ENCODE measurements at places on chromosomes 4 and X.

DNA sequence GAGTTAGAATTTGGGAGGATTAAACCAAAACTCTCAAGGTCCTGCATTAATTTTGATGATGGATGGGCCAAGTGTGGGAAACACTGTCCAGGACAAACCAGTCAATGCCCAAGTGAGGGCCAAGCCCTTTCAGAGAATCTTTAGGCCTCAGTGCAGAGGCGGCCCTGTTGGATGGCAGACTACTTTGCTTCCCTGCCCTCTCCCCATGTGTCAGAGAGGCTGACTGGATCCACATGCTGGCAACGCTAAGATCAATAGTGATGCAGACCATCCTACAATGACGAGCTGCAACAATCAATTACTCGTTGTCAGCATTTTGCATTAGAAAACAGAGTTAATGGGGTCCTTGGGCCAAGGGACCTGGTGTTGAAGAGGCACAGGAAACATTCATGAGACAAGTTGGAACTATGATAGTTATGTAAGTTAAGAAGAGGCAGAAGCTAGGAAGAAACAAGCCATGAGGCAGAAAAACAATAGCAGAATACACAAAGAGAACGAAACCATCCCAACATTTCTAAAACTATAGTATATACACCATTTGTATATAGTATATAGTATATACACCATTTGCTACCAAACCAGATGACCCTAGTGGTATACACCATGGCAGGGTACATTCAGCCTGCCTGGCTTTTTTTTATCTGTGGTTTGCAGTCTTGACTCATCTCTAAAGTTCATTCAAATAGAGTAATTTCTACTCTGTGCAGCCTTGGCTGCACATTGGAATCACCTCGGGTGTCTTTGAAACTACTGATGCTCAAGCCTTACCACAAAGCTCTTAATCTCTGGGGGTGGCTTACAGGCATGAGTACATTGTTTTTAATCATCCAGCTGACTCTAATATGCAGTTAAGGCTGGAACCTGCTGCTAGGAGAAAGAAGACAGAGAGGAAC lies 147.7 kb upstream of the GYPA start:
- no peak for DNase-seq

- no peak for DNase-seq
These were observed 1.1 kb upstream of the HPSE start for GRCh38 chr4:83335701-83336100.

GRCh38 chr4:158624889-158625478 lies 46.7 kb downstream of the C4orf46 start:
- peak; percentile 35 for DNase-seq

- DNase-seq = no peak
These were observed 50.0 kb upstream of the RASGEF1B start for GRCh38 chr4:81521708-81522107.

DNA sequence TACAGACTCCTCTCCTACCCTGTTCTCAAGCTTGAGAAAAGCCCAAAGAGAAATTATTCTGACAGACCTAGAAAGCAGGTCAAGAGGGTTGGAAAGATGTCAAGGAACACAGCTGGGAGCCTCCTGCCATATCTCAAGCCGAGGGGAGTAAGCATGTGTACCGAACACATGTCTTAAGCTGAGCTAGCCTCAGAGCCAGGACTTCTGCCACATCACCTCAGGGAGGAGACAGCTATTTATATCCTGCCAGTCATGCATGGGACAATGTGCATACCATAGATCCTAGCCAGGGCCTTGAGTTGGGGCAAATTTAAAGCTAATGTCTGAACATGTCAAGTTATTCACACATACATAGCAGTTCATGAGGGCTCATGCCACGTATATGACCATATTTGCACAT lies 11.8 kb downstream of the TMEM31 start:
- no peak for DNase-seq

DNA sequence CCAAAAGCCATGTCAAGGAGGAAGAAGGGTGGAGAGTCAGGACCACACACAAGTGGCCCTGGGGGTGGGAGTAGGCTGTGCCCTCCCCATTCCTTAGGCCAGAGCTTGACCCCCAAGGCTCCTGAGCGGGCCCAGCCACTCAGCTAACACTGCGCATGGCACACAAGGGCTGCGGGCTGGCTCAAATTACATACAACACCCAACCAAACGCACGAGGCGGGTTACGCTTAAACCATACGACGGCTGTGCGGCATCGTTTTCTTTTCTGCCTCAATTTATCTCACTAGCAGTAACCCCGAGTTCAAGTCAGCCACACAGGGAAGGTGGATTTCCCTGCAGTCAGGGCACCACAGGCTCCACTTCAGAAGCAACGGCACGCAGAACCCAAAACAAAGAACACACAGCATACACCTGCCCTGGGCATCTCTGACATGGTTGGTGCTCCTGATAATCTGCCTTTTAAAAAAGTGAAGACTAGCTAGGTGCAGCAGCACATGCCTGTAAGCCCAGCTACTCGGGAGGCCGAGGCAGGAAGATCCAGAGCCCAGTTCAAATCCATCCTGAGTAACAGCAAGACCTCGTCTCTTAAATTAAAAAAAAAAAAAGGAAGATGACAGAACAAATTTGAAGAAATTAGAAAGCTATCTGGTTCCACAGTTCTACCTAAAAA lies 2.9 kb downstream of the GAK start:
- DNase-seq = no peak

DNA sequence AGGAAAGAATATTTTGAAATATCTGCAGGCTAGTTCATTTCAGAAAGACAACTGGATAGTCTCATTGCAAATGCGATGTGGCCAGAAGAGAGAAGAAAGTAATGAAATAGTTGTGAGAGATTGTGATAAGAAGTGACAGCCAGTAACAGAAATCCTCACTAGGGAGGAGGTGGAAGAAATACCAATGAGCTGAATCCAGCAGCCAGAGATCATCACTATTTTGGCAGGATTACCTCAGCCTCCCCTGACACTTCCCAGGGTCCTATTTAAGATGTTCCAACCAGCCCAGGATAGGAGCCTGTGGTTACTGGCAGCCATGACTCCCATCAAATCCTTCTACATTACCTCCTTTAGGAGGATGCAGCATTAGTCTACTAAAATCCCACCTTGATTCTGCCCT lies 76.7 kb upstream of the ARHGAP24 start:
- DNase-seq = no peak

GRCh38 chr4:32427566-32427965 lies 1707.4 kb downstream of the PCDH7 start:
- DNase-seq = no peak

GRCh38 chr4:145609481-145610427 lies 9.4 kb upstream of the MMAA start:
- peak; percentile 53 for DNase-seq

- no peak for DNase-seq
These were observed 284.8 kb upstream of the FGF13 start for GRCh38 chrX:138996268-138996667.

DNA sequence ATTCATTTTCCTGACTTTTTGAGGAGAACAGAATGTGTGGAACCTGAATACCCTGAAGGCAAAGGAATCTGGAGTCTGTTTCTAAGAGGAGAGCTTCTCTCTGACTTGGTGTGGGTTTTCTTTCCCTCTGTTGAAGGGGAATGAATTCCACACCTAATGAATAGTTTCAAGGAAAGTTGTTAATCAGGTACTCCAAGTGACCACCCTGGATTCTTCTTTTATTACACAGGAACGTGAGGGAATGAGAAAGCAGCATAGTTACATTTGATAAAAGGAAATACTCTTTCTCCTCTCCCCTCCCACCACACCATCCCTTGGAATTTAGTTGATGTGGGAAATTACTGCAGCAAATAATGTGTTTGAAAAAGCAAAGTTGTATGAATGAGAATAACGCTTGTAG lies 29.7 kb downstream of the SLIT2 start:
- DNase-seq = no peak

DNA sequence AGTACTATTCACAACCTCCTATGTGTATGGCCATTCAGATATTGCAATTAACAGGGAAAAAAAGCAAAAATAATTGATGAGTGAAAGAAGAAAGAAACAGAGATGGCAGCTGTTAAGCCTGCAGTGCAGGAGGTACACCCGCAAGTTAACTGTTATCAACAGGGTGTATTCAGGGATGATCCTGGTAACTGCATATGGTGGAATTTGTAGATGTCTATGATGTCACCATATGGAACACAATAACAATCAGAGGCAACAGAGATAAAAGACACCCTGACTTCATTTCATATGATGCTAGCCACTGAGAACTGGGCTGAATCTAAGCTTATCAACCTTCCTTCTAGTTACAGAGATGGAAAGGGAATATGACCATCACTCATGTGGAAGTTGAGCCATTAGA lies 96.5 kb downstream of the PDGFC start:
- no peak for DNase-seq

- peak; percentile 58 for DNase-seq
These were observed 96.3 kb upstream of the MSX1 start for GRCh38 chr4:4762909-4763821.

- no peak for DNase-seq
These were observed 57.0 kb downstream of the TRIML1 start for GRCh38 chr4:188196134-188196735.

DNA sequence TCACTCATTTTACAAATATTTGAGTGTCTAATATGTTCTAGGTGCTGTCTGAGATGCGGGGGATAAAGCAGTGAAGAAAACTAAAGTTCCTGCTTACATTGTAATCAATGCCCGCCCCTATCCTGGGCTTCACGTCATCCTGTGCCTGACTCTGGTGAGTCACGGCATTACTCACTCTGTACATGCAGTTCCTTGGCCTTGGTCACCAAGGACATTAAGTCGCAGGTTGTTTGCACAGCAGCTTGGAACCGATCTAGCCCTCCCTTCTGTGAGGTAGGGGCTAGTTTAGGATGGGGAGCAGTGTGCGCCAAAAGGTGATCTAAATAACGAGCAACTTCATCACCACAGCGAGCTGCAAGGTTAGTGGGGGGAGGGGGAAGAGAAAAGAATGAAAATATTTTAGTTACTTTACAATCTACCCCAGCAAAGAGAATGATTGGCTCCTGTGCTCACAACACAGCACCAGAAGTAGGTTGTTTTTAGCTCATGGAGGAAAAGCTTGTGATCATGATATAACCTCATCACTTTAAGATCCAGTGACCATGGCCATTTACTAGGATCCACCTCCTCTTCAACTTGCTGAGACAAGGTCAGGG lies 48.0 kb upstream of the HDAC8 start:
- DNase-seq = peak; percentile 46

DNA sequence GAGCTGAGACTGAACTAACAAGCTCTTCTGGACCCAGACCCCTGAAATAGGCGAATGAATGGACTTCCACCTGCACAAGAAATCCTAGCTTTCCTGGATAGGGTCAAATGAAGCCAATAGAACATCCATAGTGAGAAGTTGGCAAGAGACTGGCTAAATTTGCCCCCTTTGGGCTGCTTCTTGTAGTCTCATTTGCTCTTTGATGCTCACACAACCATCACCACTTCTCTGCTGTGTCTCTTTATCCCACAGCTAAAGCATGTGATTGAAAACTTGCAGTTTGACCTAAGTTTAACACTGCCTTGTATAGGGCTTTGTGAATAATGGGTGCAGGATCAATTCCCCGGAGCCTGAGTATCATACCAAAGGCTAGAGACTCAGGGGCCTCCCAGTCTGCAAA lies 38.2 kb downstream of the NLGN3 start:
- DNase-seq = no peak

DNA sequence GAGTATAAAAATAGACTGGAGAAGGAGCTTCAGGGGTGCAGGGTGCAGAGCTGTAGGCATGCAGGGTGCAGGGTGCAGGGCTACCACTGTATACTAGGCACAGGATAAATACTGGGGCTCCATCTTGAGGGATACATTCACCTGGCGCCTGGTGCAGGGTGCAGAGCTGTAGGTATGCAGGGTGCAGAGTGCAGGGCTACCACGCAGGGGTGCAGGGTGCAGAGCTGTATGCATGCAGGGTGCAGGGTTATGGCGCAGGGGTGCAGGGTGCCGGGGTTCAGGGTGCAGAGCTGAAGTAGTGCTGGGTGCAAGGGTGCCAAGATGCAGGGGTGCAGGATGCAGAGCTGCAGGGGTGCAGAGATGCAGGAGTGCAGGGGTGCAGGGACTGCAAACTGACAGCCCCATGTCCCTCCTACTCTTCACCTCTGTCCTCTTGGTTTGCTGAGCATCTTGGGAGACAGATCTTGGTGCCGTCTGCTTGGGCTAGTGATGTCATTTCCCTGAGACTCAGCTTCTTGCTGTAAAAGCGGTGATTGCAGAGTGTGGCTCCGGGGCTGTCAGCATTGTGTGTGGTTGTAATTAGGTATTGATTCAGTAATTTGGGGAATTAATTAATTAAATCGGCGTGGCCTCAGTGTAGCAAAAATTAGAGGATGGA lies 91.2 kb downstream of the ADRA2C start:
- no peak for DNase-seq

GRCh38 chr4:84690481-84690880 lies 107.6 kb downstream of the CDS1 start:
- DNase-seq = no peak

DNA sequence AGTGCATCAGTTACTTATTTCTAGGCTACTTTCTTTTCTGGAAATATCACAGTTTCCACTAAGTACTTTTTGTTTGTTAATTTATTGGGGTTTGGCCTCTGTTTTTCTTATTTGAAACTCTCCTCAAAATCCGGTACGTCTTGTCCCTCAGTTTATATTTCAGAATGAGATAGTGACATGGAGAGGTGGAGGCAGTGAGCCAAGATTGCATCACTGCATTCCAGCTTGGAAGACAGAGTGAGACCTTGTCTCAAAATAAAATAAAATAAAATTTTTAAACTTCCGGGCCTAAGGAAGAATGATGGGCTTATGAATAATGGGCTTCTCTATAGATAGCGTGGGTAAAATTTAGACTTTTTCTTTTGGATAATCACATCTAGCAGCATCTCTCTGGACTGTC lies 567.8 kb downstream of the TRIML1 start:
- DNase-seq = no peak

- no peak for DNase-seq
These were observed 194.4 kb upstream of the RPL34 start for GRCh38 chr4:108425988-108426387.

DNA sequence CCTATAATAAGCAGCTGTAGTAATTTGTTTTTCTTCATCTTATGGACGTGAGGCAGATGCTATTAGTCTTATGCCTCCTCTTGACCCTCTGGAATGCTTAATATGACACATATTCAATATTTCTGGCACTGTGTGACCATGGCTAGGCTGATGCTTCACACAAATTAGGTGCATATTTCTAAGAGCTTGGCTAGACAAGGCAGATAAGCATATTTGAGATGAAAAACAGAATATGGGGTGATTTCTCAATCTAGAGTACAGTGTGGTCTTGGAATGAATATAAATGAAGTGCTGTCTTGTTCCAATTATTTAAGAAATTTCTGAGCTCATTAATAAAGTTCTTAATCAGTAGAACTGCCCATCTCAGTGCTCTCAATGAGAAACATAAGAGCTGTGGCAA lies 156.2 kb downstream of the NPNT start:
- DNase-seq = no peak

GRCh38 chr4:161320377-161320776 lies 843.4 kb downstream of the FSTL5 start:
- DNase-seq = peak; percentile 33

- no peak for DNase-seq
These were observed 18.4 kb upstream of the MYOZ2 start for GRCh38 chr4:119116925-119117900.

- DNase-seq = no peak
These were observed 47.3 kb downstream of the DHX15 start for GRCh38 chr4:24537025-24537424.
